NCI-H2171 (cell line): ENCODE measurements at places on chromosomes 11 and 22.
A peak's percentile ranks its signal among the peaks of the same experiment; 100 is the strongest.

- DNase-seq, result no peak
Measured at GRCh38 chr22:34105461-34106062, 185.3 kb upstream of the LARGE1 start.

DNA sequence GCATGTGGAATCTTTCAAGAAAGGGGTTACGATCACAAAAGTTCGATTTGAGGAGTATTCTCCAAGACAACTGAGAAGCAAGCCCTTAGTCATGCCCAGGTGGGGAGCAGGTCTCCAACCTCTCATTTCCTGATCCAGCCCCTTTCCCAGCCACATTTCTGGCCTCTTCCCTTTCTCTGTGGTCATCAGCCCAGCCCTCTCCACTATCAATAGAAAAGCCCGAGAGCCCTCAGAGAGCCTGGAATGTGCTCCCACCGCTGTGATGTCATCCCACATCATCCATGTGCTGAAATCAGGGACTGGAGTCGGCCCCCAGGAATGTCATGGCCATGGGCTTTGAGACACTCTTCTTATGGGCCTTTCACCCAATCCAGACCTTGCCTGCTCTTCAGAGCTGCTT is 62.6 kb downstream of the KCNJ1 start:
- no peak for DNase-seq

- DNase-seq, result no peak
Measured at GRCh38 chr11:117605331-117605730, 191.7 kb downstream of the DSCAML1 start.

GRCh38 chr11:14544611-14545010 is 24.4 kb upstream of the PSMA1 start:
- DNase-seq, result no peak

DNA sequence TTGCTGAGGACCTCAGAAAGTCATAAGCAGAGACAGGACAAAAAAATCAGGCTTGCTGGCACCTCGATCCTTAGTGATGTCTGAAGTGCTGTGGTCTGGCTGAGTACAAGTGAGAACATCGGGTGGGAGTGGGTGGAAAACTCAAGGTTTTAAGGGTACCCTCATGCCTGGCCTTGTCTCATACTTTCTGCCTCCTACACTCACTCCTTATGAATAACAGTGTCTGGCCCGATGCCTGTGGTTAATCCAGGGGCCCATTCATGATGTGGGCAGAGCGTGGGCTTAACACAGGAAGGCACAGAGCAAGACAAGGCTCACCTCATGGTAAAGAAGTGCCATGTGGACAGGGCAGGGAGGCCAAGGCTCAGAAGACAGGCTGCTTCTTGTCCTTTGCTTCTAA is 11.0 kb upstream of the UCP3 start:
- no peak for DNase-seq

GRCh38 chr22:50717709-50718351 is 20.2 kb upstream of the ACR start:
- DNase-seq, result no peak

GRCh38 chr11:86414032-86414431 is 39.3 kb downstream of the CCDC81 start:
- no peak for DNase-seq

DNA sequence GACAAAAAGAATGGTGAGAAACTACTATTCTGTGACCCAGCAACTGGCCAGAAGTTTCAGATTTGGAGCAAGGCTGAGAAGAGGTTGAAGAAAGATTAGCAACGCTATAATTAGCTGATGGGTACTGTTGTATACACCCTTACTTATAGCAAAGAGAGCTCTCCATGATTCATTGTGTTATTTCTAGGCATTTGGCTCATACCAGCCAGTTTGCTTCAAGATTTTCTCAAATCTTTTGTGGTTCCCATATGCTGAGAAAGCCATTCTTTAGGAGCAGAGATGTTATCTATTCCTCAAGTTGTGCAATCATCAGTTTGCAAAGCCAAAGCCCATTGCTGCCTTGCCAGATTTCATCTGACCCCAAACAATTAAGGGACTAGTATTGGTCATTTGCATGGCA is 179.4 kb downstream of the ETS1 start:
- DNase-seq, result no peak

DNA sequence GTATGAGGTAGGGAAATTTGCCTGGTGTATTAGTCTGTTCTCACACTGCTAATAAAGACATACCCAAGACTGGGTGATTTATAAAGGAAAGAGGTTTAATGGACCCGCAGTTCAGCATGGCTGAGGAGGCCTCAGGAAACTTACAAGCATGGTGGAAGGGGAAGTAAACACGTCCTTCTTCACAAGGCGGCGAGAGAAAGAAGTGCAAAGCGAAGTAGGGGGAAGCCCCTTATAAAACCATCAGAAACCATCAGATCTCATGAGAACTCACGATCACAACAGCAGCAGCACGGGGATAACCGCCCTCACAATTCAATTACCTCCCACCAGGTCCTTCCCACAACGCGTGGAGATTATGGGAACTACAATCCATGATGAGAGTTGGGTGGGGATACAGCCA is 12.0 kb upstream of the RFPL2 start:
- DNase-seq, result no peak

DNA sequence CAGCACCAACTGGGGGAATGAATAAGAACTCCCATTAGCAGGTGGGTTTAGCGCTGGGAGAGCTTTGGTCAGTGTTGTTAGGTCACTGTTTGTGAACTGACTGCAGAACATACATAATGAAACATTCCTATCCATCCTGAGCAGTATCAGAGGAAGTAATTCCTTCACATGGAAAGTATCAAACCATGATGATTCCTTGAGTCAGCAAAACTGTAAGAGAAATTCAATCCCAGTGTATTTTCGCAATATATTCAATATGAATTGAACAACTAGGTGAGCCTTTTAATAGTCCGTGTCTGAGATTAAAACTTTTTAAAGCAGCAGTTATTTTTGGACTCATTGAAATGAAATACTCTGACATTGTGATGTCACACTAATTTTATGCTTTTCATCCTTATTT is 42.9 kb upstream of the TTC36 start:
- no peak for DNase-seq

DNA sequence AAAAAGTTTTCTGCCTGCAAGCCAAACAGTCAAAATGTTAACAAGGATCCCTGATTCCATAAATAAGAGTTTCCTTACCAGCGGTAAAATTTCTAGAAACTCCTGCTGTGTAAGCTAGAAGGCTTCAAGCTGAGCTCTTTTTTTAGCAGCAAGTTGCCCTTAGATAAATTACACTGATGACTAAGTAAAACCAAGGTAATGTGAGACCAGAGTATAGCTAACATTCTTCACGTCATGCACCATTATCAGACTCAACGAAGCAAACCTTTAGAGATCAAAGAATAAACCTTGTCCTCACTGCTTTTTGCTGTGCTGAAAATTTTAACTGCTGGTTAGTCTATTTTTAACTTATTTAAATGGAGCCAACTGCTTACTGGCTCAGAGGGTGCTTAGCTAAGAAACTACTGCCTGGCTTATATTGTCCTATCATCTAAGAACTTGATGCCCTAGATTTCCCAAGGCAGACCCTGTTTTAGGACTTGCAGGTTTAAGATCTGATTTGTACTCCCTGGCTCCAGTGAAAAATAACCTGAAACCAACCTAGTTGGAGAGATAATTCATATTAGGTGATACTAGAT is 900.7 kb downstream of the JRKL start:
- DNase-seq, result no peak

- DNase-seq, result no peak
Measured at GRCh38 chr11:134940441-134941126, 528.5 kb upstream of the B3GAT1 start.

DNA sequence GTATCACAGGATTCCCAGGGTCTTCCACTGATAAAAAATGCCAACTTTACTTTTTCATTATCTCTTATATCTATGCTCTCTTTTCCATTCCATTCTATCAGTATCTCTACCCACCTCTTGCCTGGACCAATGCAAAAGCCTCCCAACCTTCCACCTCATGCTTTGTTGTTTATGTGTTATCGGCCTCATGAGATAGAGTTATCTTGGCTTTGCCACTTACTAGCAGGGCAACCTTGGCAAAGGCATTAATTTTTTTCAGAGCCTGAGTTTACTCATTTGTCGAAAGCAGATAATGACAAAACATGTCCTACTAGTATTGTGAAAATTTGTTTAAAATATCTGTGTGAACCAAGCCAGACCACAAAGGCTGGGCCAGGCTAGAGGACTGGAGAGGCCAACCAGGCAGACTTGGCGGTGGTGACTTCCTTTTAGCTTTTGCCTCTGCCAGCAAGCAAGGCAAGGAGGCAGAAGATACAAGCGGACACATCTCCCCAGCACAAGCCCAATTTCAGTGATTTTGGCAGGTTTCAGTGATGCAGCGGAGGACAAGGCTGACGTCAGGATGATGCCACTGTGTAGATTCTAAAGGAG is 106.9 kb downstream of the ADAMTS15 start:
- DNase-seq, result no peak

GRCh38 chr11:103047837-103048236 is 44.1 kb downstream of the DCUN1D5 start:
- DNase-seq, result no peak

DNA sequence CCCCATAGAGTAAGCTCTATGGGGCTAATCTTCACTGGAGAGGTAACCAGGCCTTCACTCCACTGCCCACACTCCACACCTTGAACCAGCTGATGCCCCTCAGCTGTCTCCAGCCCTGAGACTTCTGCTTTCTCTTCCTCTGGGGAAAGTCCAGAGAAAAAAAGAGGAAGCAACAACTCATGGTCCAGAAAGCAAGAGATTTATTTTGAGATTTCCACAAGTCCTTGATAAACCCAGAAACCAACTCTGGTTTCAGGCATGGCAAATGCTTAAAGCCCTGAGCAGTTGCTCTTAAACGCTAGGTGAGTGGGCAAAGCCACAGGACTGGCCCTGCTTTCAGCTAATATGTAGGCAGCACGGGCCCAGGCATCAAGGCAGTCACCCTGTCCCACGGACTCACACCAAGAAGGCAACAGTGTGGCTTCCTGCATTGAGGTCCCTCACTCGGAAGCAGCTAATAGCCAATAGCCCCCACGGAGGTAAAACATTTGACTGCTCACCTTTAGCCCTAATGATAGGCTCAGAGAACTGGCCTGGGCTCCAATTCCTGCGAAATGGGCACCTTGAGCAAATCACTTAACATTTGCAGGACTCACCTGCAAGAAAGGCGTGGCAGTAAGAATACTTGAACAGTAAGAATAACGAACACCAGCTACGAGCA is 4.3 kb downstream of the CYB561A3 start:
- no peak for DNase-seq

- DNase-seq, result no peak
Measured at GRCh38 chr11:70243912-70244652, 26.4 kb upstream of the PPFIA1 start.

DNA sequence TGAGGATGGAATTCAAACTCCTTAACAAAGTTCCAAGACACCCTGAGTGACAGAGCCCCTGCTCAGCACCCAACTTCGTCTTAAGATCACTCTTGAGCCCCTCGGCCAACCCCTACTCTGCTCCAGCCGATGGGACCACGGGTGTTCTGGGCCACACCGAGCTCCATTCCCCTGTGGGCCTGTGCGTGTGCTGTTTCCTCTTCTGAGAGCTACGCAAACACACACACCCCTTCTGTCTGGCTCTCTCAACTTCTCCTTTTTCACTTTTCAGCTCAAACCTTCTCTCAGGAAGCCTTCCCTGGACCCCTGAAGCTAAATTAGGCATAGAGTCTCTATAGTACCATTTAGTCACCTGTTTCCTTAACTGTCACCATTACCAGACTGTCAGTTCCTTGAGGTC is 37.5 kb upstream of the NNMT start:
- DNase-seq, result no peak

DNA sequence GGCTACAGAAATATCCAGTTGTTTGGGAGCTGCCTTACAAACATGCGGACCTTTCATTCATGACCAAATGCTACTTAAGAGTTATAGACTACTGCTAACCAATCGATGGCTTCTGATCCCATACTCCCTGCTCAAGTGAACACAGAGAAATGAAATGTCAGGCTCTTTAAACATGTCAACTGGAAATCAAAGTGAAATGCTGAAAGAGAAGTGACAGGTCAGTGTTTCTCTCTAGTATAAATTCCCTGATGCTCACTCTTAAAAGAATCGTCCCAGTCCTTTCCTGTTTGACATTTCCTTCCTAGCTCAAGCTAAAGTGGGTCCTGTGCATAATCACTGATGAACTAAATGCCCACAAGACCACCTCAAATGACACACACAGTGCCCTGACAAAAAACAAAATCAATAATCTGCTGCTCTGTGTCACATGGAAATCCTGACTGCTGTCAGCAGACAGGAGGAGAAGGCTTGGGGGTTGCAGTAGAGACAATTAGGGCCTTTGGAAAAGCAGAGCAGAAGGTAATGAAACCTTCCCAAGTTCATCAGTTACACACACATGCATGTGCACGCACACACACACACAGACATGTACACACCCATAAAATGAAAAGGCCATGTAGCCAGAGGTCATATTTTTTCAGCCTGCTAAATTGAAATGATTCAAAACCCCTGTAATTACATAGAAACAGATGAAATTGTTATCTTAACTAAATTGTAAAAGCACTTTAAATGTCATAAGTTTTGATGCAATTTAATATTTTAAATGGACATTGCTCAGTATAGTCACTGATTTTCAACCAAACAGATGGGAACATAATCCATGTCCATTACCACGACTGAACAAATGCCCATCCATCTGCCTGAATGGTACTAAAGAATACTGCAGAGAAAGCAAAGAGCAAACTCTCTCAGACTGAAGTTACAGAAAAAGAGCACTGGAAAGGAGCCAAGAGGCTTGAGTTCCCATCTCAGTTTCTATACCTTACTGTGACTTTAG is 330.7 kb downstream of the TTC28 start:
- peak; percentile 33 for DNase-seq

- DNase-seq, result no peak
Measured at GRCh38 chr11:66818231-66818955, 24.8 kb upstream of the RCE1 start.

DNA sequence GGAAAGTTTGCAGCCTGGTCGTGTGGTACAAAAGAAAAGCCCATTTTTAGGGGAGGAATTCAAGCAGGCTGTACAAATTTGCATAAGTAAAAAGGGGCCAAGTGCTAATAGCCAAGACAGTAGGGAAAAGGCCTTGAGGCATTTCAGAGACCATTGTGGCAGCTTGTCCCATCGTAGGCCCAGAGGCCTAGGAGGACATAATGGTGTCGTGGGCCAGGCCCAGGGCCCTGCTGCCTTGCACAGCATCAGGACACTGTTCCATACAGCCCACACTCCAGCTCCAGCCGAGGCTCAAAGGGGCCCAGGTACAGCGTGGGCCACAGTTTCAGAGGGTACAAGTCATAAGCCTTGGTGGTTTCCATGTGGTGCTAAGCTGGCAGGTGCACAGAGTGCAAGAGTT is 106.9 kb downstream of the GRIK4 start:
- DNase-seq, result no peak
